ENCODE measurements at places on chromosomes 6 and 20.
A peak's percentile ranks its signal among the peaks of the same experiment; 100 is the strongest.

- no peak for DNase-seq
Measured at GRCh38 chr6:29477923-29478450, 9.8 kb downstream of the MAS1L start.

- no peak for DNase-seq
Measured at GRCh38 chr6:130518588-130518987, 152.8 kb downstream of the TMEM200A start.

DNA sequence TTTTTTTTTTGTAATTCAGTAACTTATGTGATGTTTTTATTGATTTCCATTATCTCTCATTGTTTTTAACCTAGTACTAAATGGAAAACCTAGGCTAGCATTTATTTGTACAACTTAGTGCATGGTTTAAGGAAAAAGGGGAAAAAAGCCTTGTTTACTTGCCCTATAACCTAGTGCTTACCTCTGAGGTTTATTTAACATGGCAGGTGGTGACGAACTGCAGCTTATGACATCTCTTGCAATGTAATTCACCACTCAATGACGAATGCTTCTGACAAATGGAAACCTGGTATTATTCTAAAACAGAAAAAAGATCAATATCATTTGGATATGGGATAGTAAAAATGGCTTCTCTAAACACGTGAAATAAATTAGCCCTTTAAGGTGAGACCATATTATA lies 618.6 kb upstream of the FLRT3 start:
- DNase-seq = no peak

DNA sequence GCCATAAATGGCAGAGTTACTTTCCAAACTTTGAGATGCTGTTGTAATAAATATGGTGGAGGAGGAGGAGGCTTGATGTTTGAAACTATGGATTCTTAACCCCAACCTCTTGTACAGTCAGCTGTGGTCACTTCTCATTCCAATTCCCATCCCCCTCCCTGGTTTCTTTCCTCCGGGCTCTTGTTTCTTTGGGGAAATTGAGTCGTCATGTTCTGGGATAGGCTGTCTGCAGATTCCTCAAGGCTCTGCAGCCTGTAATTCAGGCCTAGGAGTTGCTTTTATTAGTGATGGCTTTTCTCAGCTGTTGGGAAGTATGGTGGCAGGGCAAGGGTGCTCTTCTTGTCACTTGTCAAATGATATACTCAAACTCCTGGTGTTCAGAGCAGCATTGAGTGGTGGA lies 2.6 kb downstream of the PTK7 start:
- no peak for DNase-seq

- no peak for DNase-seq
Measured at GRCh38 chr6:149859368-149859767, 4.8 kb downstream of the LRP11 start.

DNA sequence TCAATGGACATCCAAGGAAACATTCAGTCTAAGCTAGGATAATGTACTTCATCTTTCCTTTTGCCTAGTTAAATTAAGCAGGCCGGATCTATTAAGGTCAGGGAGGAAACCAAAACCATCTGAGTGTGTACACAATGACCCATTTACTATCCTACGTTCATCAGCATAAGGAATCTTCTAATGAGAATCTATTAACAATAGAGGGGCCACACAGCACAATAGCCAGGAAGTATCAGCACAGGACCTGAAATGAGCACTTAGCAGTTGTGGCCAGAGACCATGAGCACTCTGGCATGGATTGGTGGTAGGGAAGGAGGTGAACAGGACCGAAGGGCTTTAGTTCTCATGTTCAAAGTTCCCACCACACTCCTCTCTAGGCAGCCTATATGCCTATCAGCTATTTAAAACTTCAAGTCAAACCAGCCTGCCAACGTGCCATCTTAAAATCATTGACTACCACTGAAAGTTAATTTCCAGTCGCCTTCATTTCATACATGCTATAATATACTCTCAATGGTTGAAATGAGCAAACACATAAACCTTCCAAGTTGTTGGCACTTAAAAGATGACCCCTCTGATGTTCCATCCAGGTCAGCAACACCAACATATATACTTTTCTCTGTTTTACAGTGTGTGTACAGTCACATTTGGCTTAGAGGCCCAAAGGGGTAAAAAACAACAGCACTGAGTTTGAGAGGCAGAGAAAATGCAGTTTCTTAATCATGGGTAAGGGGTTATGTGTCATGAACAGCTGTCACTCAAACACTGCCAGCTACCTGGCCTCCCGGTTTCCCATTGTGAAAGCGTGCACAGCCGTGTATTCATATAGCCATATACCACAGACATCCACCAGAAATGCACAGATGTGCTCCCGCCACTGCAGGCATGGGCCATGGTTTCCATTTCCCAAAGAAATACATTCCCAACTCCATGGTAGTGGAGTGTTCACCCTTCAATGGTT lies 184.3 kb downstream of the TBXT start:
- DNase-seq = no peak

- DNase-seq = no peak
Measured at GRCh38 chr6:103893141-103893581, 966.6 kb downstream of the HACE1 start.

GRCh38 chr20:34022151-34022838 lies 28.6 kb downstream of the RALY start:
- peak; percentile 3 for DNase-seq

DNA sequence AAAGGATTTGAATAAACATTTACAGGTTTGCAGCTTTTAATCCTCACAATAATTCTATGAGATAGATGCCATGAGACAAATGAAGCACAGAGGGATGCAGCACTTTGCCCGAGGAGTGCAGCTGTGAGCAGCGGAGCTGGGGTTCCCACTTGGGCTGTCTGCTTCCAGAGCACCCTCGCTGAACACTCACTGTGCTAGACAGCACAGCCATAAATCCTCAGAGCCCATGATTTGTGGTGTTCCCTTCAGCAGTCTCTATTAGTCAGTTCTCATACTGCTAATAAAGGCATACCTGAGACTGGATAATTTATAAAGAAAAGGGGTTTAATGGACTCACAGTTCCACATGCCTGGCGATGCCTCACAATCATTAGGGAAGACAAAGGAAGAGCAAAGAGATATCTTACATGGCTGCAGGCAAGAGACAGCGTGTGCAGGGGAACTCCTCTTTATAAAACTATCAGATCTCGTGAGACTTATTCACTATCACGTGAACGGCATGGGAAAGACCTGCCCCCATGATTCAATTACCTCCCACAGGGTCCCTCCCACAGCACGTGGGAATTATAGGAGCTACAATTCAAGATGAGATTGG lies 25.3 kb upstream of the CTAGE9 start:
- no peak for DNase-seq

DNA sequence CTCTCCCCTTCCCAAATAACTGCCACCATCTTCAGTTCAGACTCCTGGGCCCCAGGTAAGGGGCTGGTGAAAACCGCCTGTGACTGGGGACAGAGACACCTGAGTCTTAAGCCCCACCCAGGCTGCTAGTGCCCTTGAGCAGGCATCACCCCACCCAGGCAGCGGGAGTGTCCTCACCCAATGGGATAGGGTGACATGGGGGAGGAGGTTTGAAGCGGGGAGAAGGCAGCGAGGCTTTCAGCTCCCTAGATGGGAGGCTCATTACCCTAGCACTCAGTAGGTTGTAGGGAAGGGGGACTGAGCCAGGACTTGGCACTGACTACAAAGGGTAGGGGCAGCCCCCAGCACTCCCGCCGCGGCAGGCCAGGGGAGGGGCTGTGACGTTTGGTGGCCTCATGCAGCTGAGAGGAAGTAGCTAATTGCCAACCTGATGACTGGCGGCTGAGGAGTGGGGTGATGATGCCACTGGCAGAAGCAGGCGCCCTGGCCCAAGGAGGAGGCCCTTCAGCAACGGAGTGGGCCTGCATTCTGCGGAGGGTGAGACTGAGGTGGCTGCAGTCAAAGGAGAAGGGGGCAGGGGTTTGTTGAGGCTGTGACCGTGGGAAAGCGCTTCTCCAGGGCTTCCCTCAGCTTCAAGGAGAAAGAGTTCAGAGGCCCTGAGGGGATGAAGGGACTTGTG lies 126.9 kb downstream of the MRPL14 start:
- DNase-seq = no peak

- DNase-seq = no peak
Measured at GRCh38 chr6:69756366-69756765, 40.4 kb downstream of the LMBRD1 start.

GRCh38 chr20:52399352-52399751 lies 207.8 kb upstream of the ZFP64 start:
- no peak for DNase-seq

DNA sequence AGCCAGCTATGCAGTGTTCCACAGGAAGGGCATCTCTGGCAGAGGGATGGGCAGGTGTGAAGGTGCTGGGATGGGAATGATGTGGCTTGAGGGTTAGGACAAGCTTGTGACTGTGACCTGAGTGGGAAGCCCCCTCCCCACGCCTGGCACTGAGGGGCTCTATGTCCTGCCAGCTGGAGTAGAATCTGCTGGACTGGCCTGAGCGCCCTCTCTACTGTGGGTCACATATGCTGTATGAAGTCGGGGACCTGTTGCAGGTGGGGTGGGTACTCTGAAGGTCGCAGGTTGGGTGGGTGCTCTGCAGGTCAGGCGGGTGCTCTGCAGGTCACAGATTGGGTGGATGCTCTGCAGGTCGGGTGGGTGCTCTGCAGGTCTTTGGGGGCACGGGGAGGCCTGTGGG lies 20.3 kb downstream of the KCNG1 start:
- no peak for DNase-seq

- no peak for DNase-seq
Measured at GRCh38 chr20:46364670-46365486, 41.5 kb downstream of the ELMO2 start.

DNA sequence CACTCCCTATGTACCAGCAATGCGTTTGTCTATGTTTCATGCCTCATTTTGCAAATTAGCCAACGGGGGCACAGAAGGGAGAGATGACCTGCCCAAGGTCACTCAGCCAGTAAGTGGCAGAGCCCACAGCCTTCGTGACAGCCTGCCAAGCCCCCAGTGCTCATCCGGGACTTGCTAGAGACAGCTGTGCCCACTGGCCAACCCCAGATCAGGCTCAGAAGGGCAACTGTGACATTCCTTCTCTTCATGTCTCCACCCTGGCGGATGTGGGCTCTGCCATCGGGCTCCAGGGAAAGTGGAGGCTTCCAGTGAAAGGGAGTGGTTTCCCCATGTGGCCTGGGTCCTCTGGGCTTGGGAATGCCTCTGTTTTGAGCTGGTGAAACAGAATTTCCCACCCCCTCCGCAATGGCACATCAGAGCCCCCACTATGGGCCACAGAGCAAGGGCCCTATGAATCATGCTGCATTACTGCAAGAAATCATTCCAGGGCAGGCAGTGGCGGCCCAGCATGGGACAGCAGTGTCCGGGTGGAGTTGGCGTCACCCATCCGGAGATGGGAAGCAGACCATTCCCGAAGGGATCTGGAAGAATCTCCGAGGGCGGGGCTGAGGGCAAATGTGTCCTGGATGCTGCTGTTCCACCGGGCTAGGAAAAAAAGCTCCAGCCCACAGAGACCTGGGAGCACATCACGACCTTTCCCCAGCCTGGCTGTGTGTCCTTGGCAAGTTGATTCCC lies 9.1 kb downstream of the RSPO4 start:
- no peak for DNase-seq

- no peak for DNase-seq
Measured at GRCh38 chr6:157219201-157220200, 103.8 kb downstream of the TMEM242 start.

DNA sequence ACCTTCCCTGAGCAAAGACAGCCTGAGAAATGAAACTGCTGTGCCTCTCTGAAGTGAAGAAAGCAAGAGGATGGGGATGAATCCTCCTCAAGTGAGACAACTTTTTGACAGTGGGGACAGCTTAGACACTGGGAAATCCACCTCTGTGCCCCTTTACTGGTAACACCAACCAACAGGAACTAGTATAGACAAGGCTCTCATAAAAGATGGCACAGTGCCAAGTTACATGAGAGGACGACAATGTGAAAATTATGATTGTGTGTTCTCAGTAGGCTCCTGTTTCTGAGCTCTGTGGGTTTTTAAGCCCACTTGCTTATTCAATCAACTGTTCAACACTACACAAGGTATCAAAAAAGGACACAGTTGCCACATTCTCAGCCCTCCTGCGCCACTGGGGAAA lies 41.6 kb upstream of the LYRM2 start:
- DNase-seq = no peak

DNA sequence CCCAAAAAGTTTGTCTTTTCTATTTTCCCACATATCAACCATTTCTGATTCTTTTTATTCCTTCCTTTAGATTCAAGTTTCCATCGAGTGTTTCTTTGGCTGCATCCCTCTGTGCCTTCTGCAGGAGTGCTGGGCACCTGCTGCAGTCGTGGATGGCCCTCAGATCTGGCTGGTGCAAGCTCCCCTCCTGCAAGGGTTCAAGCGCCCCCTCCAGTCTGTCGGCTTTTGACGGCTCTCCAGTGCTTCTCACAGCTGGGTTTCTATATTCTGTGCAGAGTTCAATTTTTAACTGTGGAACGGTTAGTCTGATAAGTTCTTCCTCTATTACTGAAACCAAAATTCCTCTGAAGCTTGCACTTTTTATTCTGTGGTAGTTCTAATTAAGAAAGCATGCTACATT lies 132.1 kb downstream of the HUS1B start:
- no peak for DNase-seq

DNA sequence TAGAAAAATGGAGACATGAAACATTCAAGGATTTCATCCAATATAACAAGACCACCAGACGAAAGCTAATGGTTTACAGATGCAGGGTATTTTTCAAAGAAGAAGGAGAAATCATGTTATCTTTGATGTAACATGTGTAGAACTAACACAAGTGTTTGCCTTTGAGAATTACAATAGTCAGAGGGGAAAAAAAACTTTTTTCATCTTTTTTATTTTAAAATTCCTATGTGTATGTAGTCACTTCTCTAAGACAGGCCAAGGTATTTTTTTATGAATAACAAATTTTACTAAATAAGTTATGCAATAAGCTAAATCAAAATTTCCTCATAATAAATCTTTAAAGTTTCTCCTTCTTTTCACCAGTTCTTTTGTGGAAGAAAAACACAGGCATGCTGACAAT lies 161.4 kb downstream of the PDE7B start:
- DNase-seq = no peak

- DNase-seq = no peak
Measured at GRCh38 chr6:38638941-38639497, 710 bp downstream of the BTBD9 start.
